ENCODE measurements at places on chromosomes 5 and 9. TPM values are rescaled to one million over a fixed set of nuclear protein-coding genes. Genes with fewer than 3 reads are reported as not detected.

Gene CCL27
- total RNA-seq, result 0.59 TPM

Gene C7
- total RNA-seq, result not detected

Gene CCDC152
- total RNA-seq, result 0.30 TPM

Gene LCN9
- total RNA-seq, result not detected

Gene IFNK
- not detected for total RNA-seq

Gene OTULINL
- 0.14 TPM for total RNA-seq

Gene CRHBP
- total RNA-seq, result not detected

Gene EGFLAM
- 1.3 TPM for total RNA-seq

Gene RAB3C
- total RNA-seq, result not detected

Gene FGF18
- total RNA-seq, result 0.05 TPM

Gene PRUNE2
- total RNA-seq, result 6.2 TPM

Gene APBA1
- 9.8 TPM for total RNA-seq

Gene OR1J2
- total RNA-seq, result not detected

Gene ESM1
- 106 TPM for total RNA-seq

Gene TUSC1
- total RNA-seq, result 10.4 TPM

Gene LHX3
- not detected for total RNA-seq

Gene C5orf58
- not detected for total RNA-seq

Gene FBN2
- 217 TPM for total RNA-seq

Gene DRD1
- total RNA-seq, result not detected

Gene PTGS1
- 2.6 TPM for total RNA-seq

Gene FST
- total RNA-seq, result 12.9 TPM

Gene KIAA1958
- total RNA-seq, result 0.89 TPM

Gene SLC46A2
- not detected for total RNA-seq

Gene NIPAL4
- 0.14 TPM for total RNA-seq

Gene SGTB
- 14.3 TPM for total RNA-seq

Gene ATP10B
- total RNA-seq, result not detected

Gene GABRA6
- not detected for total RNA-seq

Gene PCDHGA8
- total RNA-seq, result 2.8 TPM

Gene KCNN2
- total RNA-seq, result 0.59 TPM

Gene TMEM252
- total RNA-seq, result not detected

Gene GOLM1
- total RNA-seq, result 106 TPM
